Activated B cell treated with CpG ODN at 0.5 μM for 24 hours (primary cell): ENCODE measurements at places on chromosomes 12 and 14.
A peak's percentile ranks its signal among the peaks of the same experiment; 100 is the strongest.

DNA sequence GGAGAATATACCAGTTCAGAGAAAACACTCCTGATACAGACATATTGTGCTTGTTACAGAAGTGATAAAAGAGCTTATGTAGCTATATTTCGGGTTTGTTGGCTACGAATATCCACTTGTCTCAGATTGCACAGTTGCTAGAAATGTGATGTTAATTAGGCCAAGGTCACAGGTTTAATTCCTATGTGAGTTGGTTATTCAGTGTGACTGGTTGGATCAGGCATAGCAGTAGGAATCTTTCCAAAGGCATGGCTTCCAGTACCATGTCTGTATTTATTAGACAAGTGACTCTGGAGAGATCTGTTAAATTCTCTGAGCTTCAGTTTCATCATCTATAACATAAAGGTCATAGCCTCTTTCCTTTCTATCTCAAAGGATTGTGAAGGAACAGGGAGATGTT is 152.7 kb upstream of the KITLG start:
- DNase-seq: no peak

DNA sequence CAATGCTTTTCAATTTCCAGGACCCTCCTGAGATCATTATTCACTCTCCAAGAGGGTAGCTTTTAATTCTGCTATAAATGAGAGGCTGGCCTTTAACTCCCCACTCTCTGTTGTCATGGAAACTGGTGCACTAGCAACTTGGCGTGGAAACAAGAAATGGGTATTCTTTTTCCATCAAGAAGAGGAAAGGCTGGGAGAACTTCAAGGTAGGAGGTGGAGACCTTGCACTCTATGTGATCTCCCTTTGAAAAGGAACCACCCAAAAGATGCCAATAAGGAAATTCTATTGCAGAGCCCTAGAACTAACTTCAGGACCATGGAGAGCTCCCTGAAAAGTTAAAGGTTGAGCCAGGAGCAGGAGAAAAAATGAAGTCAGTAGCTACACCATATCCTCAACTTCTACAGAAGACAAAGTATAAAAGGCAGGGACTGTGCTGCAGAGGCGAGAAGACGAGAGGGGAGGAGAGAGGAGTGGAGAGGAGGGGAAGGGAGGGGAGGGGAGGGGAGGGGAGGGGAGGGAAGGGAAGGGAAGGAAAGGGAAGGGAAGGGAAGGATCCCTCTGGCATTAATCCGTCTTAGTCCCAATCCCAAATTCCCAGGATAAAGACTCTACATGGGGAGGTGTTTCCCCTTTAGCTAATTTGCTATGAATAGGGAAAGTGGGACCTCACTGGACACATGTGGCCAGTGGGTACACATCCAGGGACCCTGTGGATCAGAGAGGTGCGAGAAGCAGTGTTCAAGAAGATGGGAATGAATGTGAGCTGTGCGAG is 46.7 kb upstream of the FICD start:
- no peak for DNase-seq

DNA sequence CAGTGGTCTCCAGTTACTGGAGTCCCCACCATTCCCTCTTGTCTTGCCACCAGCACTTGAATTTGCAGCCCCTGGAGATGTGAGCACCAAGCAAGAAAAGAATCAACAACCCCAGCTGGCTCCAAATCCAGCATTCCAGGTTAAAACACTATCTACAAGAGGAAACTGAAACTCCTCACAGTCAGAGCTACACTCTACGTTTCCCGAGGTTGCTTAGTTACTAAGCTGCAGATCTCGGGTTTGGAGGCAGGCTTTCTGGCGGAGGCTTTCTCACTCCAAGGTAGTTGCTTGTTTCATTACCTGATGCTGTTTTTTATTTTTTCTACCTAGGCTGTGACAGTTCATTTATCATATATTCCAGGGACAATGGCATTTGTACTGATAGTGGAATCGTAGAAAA is 248.1 kb downstream of the GLT1D1 start:
- no peak for DNase-seq

GRCh38 chr12:123369229-123369628 is 4.6 kb upstream of the SBNO1 start:
- DNase-seq: no peak

DNA sequence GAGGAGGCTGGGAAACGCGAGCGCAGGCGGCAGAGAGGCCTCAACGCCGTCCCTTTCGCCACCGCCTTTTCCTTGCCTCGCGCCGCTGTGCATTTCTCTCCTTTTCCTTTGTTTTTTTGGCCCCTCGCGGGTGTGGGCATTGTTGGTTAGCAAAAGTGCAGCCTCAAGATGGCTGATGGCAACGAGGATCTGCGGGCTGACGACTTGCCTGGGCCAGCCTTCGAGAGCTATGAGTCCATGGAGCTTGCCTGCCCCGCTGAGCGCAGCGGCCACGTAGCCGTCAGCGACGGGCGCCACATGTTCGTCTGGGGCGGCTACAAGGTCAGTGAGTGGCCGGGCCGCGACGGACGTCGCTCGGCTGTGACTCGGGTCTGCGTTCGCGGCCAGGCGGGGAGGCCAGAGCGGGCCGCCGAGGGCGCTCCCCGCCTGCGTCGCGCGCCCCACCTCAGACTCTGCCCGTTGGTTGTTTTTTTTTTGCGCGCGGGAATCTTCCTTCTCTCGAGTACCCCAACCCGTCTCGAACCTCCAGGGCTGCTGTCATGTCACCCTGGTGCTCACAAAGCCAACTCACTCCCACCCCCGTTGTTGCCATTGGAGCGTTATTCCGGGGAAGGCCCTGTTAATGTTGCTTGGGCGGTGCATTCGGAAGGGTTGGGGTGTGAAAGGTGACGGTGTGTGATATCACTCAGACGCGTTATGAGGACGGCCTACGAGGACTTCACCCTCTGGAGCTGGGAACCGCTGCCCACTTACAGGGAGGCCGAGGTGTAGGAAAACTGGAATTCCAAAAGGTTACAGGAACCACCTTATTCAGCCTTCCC is 558 bp downstream of the KLHDC2 start:
- DNase-seq: peak; percentile 34

- DNase-seq: no peak
Observed at GRCh38 chr14:104135121-104135903, 3.1 kb upstream of the KIF26A start.

- DNase-seq: no peak
Observed at GRCh38 chr12:100234591-100235304, 32.1 kb downstream of the DEPDC4 start.

GRCh38 chr12:111387747-111388323 is 17.9 kb upstream of the SH2B3 start:
- DNase-seq: no peak

DNA sequence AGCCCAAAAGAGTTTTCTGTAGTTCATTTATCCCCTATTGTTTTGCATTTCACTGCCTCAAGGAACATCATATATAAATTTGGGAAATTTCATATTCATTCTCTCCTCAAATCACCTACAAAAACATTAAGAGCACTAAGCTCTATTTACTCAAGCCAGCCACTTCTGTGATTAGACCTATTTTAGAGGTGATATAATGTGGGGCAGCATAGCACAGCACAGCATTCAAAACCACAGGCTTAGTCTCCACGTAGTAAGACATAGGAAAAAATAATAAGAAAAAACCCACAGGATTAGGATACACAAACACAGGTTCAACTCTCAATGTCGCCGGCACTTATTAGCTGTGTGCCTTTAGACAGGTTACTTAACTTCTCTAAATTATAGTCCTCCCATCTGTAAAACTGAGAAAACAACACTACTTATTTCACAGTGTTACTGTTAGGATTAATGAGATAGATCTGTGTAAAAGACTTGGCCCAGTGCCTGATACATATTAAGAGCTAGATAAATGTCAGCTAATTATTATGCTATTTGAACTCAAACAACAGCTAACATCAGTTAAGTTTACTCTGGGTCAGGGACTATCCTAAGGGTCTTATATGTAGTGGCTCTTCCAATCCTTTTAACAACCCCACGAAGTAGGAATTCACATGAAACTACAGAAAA is 20.3 kb downstream of the DCAF5 start:
- no peak for DNase-seq

- peak; percentile 40 for DNase-seq
Observed at GRCh38 chr12:98612696-98613334, 19.3 kb downstream of the SLC25A3 start.

- DNase-seq: no peak
Observed at GRCh38 chr14:64610049-64610746, 60.4 kb downstream of the PPP1R36 start.

GRCh38 chr12:1197264-1198018 is 206.4 kb downstream of the ERC1 start:
- DNase-seq: no peak

DNA sequence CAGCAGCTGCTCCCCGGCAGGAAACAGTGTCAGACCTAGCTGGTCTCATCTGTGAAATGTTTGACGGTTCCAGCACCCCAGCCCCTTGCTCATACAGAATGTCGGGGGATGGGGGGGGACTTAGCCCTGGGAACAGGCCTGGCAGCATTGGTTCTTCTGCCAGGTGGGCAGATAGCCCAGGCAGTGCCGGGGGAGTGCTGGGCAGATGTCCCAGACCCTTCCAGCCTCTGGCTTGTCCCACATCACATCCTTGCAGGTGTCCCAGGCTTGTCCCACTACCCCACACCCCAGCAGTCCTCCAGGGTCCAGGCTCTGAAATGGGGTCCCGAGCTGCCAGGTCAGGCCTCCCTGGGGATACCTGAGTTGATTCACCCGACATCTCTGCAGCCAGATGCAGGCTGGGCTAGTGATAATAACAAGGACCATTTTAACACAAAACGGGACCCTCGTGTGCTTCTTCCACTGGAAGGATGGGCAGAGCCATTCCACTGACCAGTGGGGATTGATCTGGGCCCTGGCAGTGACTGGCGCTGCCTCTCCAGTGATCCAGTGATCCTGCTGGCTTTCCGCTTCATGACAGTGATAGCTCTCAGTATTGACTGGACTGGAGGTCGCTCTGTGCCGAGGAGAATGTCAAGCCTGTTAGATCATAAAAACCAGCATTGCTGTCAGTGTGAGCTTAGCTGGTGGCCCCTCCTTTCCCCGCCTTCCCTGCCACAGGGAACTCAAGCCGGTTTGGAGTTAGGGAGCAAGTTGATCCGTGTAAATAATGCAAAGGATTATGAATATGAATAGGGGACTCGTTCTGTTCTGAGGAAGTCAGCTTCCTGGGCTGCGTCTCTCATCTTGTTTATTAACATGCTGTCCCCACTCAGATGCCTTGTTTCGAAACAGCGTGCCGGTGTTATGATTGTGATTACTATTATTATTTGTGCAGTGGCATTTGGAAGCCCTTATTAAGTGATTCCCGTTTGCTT is 180.6 kb downstream of the AACS start:
- DNase-seq: no peak

DNA sequence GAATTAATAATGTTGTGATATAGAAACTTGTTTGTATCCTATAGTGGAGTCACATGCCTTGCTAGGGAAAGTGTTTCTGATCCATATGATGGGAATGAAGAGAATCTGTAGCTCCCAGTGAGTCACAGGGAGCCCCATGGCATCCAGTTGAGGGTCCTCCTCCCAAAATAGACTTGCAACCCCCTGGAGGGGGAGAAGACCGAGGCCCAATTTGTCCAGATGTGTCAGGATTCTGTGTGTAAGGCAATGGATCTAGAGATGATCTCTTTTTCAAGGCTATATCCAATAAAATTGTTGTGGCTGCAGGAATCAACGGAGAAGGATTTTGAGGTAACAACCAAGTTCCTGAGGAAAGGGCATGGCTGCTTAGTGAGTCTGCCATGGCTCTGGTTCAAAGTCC is 121.8 kb downstream of the BCL11B start:
- no peak for DNase-seq

DNA sequence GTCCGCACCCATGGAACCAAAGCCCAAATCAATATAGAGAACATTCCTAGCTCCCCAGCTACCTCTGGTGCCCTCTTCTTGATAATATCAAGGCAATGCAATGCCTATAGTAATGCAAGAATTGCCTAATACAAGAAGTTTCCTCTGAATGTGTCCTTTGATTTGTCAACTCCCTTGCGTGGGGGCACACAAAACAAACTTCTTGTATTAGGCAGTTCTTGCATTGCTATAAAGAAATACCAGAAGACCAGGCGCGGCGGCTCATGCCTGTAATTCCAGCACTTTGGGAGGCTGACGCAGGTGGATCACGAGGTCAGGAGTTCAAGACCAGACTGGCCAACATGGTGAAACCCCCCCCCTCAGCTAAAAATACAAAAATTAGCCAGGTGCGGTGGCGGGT is 10.4 kb upstream of the ITPK1 start:
- no peak for DNase-seq

- no peak for DNase-seq
Observed at GRCh38 chr14:86954623-86955022, 1038.4 kb downstream of the GALC start.

GRCh38 chr12:119288576-119288975 is 46.0 kb upstream of the CCDC60 start:
- no peak for DNase-seq

- no peak for DNase-seq
Observed at GRCh38 chr12:38783304-38783703, 122.1 kb downstream of the CPNE8 start.

DNA sequence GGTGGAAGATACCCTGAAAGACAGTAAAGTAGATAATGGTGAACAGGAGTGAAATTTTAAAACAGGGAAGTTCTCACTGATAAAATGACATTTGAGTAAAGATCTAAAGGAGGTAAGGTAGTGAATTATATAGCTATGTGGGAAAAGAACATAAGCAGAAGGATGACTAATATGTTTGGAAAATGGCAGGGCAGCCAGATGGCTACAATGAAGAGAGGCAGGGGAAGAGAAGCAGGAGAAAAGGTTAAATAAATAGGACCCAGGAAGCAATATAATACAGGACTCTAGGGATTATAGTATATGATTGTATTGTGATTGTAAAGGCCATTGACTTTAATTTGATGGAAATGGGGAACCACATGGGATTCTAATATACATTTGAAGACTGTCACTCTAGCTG is 33.0 kb downstream of the SCFD1 start:
- no peak for DNase-seq

GRCh38 chr14:101933209-101933608 is 31.2 kb upstream of the DYNC1H1 start:
- DNase-seq: no peak

DNA sequence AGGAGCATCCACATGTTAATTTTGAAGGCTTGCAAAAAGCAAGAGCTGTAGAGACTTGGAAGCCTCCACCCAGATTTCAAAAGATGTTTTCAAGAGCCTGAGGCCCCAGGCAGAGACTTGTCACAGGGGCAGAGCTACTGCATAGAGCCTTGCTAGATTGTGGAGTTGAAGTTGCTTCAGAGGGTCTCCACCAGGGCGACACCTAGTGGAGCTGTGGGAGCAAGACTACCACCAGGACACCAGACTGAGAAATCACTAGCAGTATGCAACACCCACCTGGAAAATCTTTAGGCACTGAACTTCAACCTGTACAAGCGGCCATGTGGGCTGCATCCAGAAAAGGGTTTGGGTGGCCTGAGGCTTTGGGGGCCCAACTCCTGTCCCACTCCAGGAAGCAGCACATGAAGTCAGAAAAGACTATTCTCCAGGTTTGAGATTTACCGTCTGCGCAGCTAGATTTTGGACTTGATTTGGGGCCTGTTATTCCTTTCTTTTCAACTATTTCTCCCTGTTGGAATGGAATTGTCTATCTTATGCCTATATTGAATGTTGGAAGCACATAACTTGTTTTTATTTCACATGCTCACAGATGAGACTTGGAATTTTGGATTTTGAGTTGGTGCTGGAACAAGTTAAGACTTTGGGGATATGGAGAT is 508.6 kb downstream of the FLRT2 start:
- no peak for DNase-seq

- no peak for DNase-seq
Observed at GRCh38 chr14:64417055-64417770, 29.1 kb downstream of the MTHFD1 start.
